Muscle of leg (tissue), 16 donors: ENCODE measurements at places on chromosomes 4 and X. TPM values are rescaled to one million over a fixed set of nuclear protein-coding genes. Genes with fewer than 3 reads are reported as not detected.

SCML2 gene
- total RNA-seq, result 6.3 TPM

- DNase-seq, result no peak
Observed at GRCh38 chrX:7941390-7942042, 14.3 kb upstream of the PNPLA4 start.

GRCh38 chr4:105838082-105838481, 57.2 kb upstream of the NPNT start:
- DNase-seq, result no peak

DNA sequence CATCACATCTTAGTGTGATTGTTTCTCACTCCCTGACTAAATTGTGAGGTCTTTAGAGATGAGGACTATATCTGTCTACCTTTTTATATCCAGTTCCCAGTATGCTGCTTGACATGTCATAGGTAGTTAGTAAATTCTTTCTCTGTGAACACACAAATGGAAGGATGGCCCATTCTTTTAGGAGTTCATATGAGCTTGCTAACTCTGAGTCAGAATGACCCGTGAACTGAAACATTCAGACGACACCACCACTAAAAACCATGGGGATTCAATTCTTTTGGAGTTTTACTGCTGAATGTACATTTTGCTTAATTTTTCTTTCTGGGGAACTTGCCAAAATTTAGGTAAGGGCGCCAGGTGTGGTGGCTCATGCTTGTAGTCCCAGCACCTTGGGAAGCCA, 13.9 kb downstream of the OFD1 start:
- no peak for DNase-seq

- DNase-seq, result peak; percentile 69
Observed at GRCh38 chr4:101103381-101104142, 243.8 kb downstream of the PPP3CA start.

GRCh38 chr4:104625706-104626105, 131.0 kb upstream of the CXXC4 start:
- no peak for DNase-seq

DNA sequence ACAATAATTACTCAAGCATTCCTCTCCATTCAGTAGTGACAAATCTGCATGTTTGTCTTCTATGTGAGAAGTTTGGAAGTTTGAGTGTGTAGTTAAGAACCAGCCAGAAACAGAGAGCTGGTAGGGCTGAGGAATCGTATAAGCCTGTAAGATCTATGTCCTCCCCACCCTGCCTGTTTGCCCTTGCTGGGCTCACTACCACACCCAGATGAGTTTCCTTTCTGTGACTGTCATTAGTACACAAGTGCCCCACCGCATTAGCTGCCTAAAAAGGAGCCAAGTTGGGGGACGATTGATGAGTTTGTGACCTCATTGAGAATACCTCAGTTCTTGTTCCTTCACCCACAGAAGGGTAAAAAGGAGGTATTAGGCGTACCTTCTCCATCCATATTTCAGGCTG, 28.3 kb downstream of the DOCK11 start:
- no peak for DNase-seq

- DNase-seq, result no peak
Observed at GRCh38 chrX:17438221-17438620, 63.2 kb downstream of the NHS start.

PLAC8 gene
- total RNA-seq, result 0.84 TPM
